WTC11 (cell line): ENCODE measurements at places on chromosomes 1 and 21. TPM values are rescaled to one million over a fixed set of nuclear protein-coding genes. Genes with fewer than 3 reads are reported as not detected.

The OR2L2 gene
- total RNA-seq: 0.05 TPM in 1 of 3 replicates, not detected in the others

The IGSF9 gene
- total RNA-seq: 16.4 to 19.4 TPM (median 18.8 TPM) in 3 replicates

- no peak for DNase-seq
- no peak overlapping the region for H3K4me3 ChIP-seq
- no peak overlapping the region for H3K27ac ChIP-seq
- H3K27me3 ChIP-seq: no peaks in the 10 kb centered on the region
- H3K36me3 ChIP-seq: peaks cover 2% of the 10 kb centered on the region; the same call in 1 of the 2 replicates
These were observed 8.9 kb downstream of the LRRC8C start for GRCh38 chr1:89641781-89642180.

GRCh38 chr1:204032642-204033235, 40.2 kb upstream of the SOX13 start:
- DNase-seq: no peak
- H3K4me1 ChIP-seq: peaks cover 23% of the 10 kb centered on the region
- no peak overlapping the region for H3K27ac ChIP-seq

GRCh38 chr1:36446271-36446670, 4.0 kb downstream of the OSCP1 start:
- H3K27ac ChIP-seq: peak overlapping the region; percentile 4; the same call in 1 of the 2 replicates
- peak; percentile 62 for DNase-seq
- H3K36me3 ChIP-seq: no peaks in the 10 kb centered on the region
- H3K4me1 ChIP-seq: peaks cover 14% of the 10 kb centered on the region
- peaks cover 2% of the 10 kb centered on the region; the same call in 1 of the 2 replicates for H3K27me3 ChIP-seq

The HENMT1 gene
- total RNA-seq: 4.6 to 5.3 TPM (median 4.7 TPM) in 3 replicates

The NTRK1 gene
- 0.23 to 0.42 TPM (median 0.23 TPM) in 3 replicates for total RNA-seq

The SPATA45 gene
- total RNA-seq: 0.73 to 0.90 TPM (median 0.82 TPM) in 3 replicates

DNA sequence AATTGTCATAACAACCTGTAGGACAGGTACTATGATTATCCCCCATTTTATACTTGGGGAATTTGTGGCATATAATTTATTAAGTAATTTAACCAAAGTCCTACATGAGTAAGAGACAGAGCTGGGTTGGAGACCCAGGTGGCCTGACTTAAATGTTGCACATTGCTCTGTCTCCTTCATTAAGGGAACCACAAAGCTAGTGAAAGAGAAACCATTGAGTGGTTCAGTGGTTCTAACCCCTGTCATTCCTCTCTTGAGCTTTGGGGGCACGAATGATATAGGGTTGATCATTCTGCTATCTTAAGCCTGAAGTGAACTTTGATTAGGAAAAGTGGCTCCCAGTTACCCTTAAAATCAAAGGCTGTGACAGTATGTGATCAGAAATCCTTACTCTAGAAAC, 5.3 kb upstream of the MAP3K7CL start:
- peaks cover 1% of the 10 kb centered on the region; the same call in 1 of the 2 replicates for H3K27me3 ChIP-seq
- H3K36me3 ChIP-seq: 0 out of 2 replicates have a peak, but pooled peaks cover 4% of the 10 kb centered on the region

The BRDT gene
- total RNA-seq: 0.13 to 0.21 TPM (median 0.18 TPM) in 3 replicates

The LCE3D gene
- total RNA-seq: not detected in 3 replicates

The GJA4 gene
- 1.0 to 1.4 TPM (median 1.3 TPM) in 3 replicates for total RNA-seq

The CBS gene
- 582 to 844 TPM (median 591 TPM) in 3 replicates for total RNA-seq

The LCA5L gene
- total RNA-seq: 0.64 to 1.0 TPM (median 0.76 TPM) in 3 replicates

DNA sequence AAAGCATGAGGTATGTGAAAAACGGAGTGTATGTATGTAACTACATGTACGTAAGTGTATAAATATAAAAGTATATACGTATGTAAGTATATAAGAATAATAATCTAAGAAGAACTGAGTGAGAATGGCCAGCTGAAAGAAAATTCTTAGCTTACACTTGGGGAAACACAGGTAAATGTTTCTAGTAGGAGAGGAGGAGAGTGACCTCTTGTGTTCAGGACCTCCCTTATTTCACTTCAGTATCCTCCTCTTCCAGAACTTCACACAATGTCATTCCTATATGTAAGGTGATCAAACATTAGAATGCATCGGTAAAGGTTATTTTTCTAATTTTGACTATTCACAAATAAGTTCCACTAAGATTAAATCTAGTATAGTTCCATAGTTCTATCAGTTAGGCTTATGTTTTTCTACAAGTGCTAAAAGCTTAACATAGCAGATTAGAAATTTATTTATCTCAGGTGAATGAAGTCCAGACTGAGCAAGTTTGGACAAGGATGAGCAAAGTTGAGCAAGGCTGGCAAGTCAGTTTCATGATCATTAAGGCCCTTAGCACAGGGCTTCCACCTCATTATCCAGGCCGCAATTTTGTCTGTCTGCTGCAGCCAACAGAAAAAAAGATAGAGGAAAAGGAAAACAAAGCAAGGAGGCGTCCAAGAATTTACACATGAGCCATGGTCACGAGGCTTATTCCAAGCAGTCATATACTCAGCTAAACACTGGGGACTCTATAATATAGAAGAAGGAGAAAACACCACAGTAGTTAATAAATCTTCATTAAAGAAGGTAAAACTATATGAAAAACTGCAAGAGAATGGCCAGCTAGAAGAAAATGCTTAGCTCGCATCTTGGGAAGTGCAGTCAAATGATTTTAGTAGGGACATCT, 7.1 kb upstream of the MROH9 start:
- no peak overlapping the region for H3K27ac ChIP-seq
- DNase-seq: no peak
- no peaks in the 10 kb centered on the region; the same call in 1 of the 2 replicates for H3K27me3 ChIP-seq
- peaks cover 24% of the 10 kb centered on the region for H3K4me1 ChIP-seq

GRCh38 chr1:83849191-83850061, 149.5 kb downstream of the TTLL7 start:
- no peak overlapping the region for H3K27ac ChIP-seq
- H3K4me1 ChIP-seq: no peaks in the 10 kb centered on the region
- no peak overlapping the region for H3K4me3 ChIP-seq
- H3K27me3 ChIP-seq: no peaks in the 10 kb centered on the region
- DNase-seq: no peak
- no peaks in the 10 kb centered on the region for H3K36me3 ChIP-seq

GRCh38 chr21:42258150-42258884, 39.4 kb downstream of the ABCG1 start:
- H3K4me3 ChIP-seq: no peak overlapping the region
- H3K36me3 ChIP-seq: no peaks in the 10 kb centered on the region
- H3K27me3 ChIP-seq: no peaks in the 10 kb centered on the region
- DNase-seq: peak; percentile 86
- peaks cover 14% of the 10 kb centered on the region; the same call in 1 of the 2 replicates for H3K4me1 ChIP-seq

DNA sequence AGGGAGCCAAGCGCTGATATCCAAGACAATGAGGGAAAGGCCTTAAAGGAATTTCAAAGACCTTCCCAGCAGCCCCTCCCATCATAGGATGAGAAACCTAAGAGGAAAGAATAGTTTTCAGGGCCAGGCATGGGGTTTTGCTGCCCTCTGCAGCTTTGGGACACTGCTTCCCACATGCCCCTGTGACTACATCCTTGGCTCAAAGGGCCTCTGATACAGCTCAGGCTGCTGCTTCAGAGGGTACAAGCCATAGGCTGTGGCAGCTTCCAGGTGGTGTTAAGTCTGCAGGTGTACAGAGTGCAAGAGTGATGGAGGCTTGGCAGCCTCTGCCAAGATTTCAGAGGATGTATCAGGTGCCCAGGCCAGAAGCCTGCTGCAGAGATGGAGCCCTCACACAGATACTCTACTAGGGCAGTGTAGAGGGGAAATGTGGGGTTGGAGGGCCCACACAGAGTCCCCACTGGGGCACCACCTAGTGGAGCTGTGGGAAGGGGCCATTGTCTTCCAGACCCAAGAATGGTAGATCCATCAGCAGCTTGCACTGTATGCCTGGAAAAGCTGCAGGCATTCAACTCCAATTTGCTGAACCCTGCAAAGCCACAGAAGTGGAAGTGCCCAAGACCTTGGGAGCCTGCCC, 125.8 kb downstream of the SLC45A1 start:
- peak; percentile 73 for DNase-seq
- H3K27me3 ChIP-seq: no peaks in the 10 kb centered on the region
- peaks cover 12% of the 10 kb centered on the region for H3K36me3 ChIP-seq
- H3K27ac ChIP-seq: peak overlapping the region; percentile 93
- H3K4me3 ChIP-seq: no peak overlapping the region

GRCh38 chr1:86747304-86747703, 42.9 kb downstream of the SH3GLB1 start:
- no peaks in the 10 kb centered on the region for H3K27me3 ChIP-seq
- no peak overlapping the region for H3K27ac ChIP-seq
- H3K36me3 ChIP-seq: peaks cover 4% of the 10 kb centered on the region

- no peak for DNase-seq
- peaks cover 4% of the 10 kb centered on the region; the same call in 1 of the 2 replicates for H3K4me1 ChIP-seq
- H3K36me3 ChIP-seq: no peaks in the 10 kb centered on the region
- H3K27ac ChIP-seq: no peak overlapping the region
- no peaks in the 10 kb centered on the region; the same call in 1 of the 2 replicates for H3K27me3 ChIP-seq
These were observed 273.9 kb downstream of the KIF26B start for GRCh38 chr1:245428681-245429080.

GRCh38 chr1:4624801-4625200, 29.6 kb upstream of the AJAP1 start:
- H3K36me3 ChIP-seq: peaks cover 66% of the 10 kb centered on the region
- no peaks in the 10 kb centered on the region for H3K4me1 ChIP-seq
- DNase-seq: no peak
- H3K27ac ChIP-seq: no peak overlapping the region
- peaks cover 5% of the 10 kb centered on the region for H3K27me3 ChIP-seq

The CFAP141 gene
- not detected in 3 replicates for total RNA-seq

- H3K4me3 ChIP-seq: no peak overlapping the region
- H3K4me1 ChIP-seq: peaks cover 31% of the 10 kb centered on the region
- H3K36me3 ChIP-seq: peaks cover 10% of the 10 kb centered on the region
- H3K27ac ChIP-seq: no peak overlapping the region
These were observed 16.1 kb downstream of the SORT1 start for GRCh38 chr1:109381573-109381972.

The INAVA gene
- 41.2 to 47.9 TPM (median 47.6 TPM) in 3 replicates for total RNA-seq

DNA sequence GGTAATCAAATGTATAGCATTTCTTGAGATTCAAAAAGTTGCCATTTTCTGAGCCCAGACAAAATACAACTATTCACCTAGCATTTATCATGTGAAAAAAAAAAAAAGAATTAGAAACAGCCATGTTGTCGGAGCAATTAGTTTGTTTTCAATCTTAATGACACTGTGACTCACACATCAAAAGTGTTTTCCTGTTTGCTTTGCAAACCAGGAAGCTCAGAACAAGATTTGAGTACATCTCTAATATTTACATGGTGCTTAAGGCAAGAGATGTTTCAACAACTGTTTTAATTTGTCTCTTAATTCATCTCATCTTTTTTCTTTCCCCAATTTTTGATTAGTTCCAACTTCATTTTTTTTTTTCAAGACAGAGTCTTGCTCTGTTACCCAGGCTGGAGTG, 62.5 kb upstream of the CAPZB start:
- H3K27me3 ChIP-seq: peaks cover 33% of the 10 kb centered on the region
- H3K27ac ChIP-seq: no peak overlapping the region
- no peak overlapping the region for H3K4me3 ChIP-seq
- H3K4me1 ChIP-seq: no peaks in the 10 kb centered on the region
- H3K36me3 ChIP-seq: peaks cover 56% of the 10 kb centered on the region

DNA sequence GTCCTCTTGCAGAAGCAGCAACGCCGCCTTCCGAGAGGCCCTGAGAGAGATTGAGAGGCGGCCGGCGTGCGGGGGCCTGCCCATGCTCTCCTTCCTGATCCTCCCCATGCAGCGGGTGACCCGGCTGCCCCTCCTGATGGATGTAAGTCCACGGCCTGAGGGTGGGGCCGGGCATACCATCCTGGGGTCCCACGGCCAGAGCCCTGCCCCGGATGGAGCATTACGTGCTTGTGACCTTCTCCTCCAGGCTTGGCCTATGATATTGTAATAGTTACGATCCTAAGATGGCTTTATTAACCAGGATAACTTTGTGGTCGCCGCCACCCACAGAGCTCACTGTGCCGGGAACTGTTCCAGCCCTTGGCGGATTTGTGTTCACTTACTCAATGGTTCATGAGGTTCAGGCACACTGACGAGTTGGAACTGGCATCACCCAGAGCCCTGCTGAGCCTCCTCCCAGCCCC, 18.9 kb downstream of the ARHGEF16 start:
- DNase-seq: no peak
- H3K27me3 ChIP-seq: no peaks in the 10 kb centered on the region
- H3K27ac ChIP-seq: 0 out of 2 replicates have a peak overlapping the region, but pooled peaks have one; percentile 41
- no peak overlapping the region for H3K4me3 ChIP-seq

DNA sequence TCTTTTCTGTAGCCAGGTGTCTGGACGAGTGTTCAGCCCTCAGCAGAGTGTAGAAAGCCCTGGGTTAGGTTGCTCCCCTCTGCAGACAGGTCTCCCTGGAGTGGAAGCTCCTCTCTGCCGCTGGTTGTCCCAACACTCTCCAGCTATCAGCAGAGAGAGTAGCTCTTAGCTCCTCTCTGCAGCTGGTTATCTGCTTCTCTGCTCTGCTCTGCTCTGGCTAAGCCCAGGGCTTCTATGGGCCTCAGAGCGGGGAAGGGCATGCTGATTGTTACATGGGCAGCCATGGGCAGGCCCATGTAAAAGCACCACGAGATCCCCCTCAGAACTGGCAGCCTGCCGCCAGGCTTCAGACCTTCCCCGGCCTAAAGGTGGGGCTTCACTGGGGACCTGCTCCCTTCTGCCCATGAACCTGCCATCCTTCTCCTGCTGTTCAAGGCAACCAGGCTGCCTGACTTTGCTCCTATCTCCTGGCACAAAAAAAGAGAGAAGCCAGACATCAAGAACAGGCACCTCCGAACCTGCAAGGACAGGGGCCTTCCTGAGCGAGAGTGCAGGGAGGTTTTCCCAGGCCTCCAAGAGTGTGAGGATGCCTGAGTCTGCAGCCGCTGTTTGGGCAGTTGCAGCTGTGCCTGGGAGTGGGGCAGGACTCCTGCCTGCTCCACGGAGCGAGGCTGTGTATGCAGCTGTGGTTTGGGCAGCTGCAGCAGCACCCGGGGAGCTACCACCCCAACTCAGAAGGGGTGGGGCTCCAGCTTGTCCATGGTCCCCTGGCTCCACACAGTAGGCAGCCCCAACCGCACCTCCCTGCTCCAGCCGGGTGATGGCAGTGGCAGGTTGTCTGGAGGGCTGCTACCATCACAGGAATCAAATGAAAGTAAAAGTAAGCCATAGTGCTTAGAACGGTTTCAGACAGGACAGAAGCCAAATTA, 973.7 kb downstream of the LTN1 start:
- no peaks in the 10 kb centered on the region for H3K36me3 ChIP-seq
- no peaks in the 10 kb centered on the region for H3K27me3 ChIP-seq
- no peak overlapping the region for H3K27ac ChIP-seq
- no peaks in the 10 kb centered on the region; the same call in 1 of the 2 replicates for H3K4me1 ChIP-seq

DNA sequence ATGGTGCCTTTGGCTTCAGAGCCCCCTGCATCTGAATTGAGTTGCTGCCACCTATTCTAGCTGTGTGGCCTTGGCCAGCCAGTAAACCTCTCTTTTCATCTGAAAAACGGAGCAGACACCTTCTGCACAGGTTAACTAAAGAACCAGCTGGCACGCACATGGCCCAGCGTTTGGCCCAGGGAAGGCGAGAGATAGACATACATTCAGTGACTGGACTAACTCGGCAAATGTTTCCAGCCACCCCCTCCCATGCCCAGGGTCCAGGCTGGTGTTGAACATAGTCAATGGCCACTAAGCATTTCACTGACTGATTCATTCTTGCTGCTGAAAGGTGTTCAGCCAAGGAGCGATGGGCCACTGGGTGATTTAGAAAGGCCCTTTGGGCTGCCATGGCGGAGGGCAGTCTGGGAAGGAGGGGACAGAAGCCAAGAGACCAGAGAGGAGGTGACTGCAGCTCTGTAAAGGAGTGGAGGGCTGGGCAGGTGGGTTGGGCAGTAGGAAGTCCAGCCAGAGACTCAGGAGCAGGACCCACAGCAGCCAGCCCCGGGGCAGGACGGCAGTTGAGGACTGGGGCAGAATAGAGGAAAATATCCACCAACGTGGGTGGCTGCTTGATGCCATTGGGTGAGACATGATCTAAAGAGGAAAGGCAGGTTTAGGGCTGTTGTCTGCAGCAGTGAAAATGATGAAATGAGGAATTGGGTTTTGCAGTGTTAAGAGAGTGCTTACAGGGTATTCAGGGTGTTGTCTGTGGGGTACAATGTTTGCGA, 184.3 kb downstream of the HIVEP3 start:
- H3K27ac ChIP-seq: no peak overlapping the region
- H3K4me3 ChIP-seq: no peak overlapping the region
- no peaks in the 10 kb centered on the region for H3K36me3 ChIP-seq
